Stimulated activated CD8-positive, alpha-beta memory T cell treated with anti-CD3 and anti-CD28 coated beads, Interleukin-7, amount 100 ng/mL, for 48 hours (primary cell): ENCODE measurements at places on chromosomes 2 and 18.

DNA sequence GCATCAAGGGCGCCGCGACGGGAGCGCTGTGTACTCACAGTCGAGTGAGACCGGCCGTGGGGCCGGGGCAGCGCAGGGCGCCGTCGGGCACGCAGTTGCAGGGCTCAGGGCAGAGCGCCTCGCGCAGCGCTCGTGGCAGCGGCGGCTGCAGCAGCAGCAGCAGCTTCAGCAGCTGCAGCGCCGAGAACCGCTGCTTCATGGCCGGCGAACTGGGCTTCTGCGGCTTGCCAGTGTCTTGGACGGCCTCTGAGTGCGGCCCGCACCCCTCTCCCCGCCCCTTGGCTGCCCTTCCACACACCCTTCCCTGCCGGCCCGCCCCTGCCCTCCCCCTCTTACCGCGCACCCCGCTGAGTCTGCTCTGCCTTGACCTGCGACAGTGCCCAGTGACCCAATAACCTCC lies at the start of gene LHCGR:
Gene LHCGR, minus strand, starts transcription at position 252 of the 400 bp plus-strand sequence. Its CDS starts 53 bp downstream, at position 199.
- DNase-seq = no peak

DNA sequence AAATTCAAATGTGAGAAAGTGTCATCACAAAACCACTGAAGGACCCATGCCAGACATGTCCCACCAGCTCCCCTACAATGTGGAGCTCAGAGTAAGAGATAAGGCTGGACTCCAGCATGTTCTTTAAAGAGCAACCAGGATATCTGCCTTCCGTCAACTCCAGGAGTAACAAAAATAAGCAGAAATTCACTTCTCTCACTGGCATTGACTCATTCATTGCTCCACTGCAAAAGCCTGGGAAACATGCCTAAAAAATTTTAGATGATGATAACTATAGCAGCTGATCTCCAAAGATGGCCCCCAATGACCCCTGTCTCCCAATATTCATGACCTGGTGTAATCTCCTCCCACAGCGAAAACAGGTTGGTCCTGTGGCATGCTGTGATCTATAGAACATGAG lies 314.5 kb downstream of the NCKAP5 start:
- DNase-seq = no peak

DNA sequence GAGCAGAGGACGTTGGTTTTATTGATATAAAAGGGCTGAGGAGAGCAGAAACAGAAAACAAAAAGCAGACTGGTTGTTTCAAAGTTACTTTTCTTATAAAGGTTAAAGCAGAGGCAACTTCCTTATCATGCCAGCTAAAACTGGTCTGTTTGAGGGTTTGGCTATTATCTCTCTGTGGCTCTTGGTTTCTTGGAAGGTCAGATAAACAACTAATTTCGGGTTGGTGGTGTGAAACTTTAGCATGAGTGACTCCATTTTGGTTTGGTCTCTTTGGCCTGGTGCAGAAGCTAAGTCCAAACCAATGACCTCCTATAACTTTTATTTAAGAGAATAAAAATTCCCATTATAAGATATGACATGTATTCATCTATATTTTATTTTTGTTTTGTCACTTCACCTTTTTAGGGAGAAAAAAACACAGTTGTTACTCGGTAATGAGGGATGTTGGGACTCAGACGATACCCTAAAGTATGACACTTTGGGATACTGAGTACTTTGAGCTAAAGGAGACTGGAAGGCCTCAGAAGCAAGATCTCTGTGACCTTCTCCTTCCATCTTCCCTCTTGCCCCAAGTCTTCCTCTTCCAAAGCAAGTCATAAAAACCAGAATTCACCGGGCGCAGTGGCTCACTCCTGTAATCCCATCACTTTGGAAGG lies 23.3 kb downstream of the TNFAIP6 start:
- DNase-seq = no peak

GRCh38 chr18:26056291-26056690 lies 34.1 kb downstream of the SS18 start:
- DNase-seq = no peak

- no peak for DNase-seq
These were observed 148.8 kb downstream of the HDAC4 start for GRCh38 chr2:239251971-239252370.

GRCh38 chr2:118375907-118376485 lies 287.7 kb downstream of the INSIG2 start:
- DNase-seq = no peak

- DNase-seq = no peak
These were observed 4.5 kb upstream of the GDF7 start for GRCh38 chr2:20662308-20662937.

- DNase-seq = no peak
These were observed 25.5 kb upstream of the IHH start for GRCh38 chr2:219086196-219086595.

GRCh38 chr2:11712866-11713265 lies 33.6 kb upstream of the LPIN1 start:
- DNase-seq = no peak

- DNase-seq = no peak
These were observed 28.1 kb downstream of the EIF4E2 start for GRCh38 chr2:232578626-232579025.

DNA sequence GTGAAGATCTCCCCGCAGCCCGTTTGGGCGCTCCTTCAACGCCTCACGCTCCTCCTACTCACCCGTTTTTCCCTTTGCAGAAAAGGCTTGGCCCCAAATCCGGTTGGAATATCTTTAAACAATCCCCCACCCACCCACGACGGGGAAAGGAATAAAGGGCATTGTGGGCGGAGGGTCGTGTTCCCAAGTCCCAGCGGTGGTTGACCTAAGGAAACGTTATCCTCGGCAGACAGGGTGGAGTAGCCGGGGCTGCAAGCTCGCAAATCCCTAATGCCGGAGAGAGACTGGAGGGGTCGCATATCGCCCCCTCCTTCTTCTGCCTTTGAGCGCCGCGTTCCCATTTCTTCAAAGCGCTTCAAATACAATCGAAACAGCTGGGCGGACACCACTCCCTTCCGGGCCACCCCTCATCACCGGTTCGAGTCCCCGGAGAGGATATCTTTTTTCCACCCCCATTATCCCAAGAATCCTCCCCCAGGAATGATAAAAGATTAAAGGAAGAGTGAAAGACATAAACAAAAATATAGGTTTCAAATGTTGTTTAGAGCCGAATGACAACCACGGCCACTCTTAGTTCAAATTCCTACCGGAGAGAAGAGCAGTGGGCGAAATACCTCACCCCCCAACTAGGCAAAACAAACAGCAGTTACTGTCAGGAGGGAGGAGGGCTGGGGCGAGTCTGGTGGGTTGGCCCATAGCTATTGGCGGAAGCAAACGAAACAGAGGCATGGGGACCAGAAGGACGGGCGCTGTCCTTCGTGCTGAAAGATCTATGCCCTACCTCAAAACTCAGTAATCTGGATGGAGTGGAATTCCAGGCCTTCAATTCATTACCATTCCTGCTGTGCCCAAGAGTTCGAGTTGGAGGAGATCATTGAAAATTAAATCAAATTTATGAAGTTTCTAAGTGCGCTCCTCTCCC lies 2.8 kb upstream of the GAD1 start:
- no peak for DNase-seq

GRCh38 chr2:151900331-151900730 lies 72.1 kb upstream of the ARL5A start:
- no peak for DNase-seq

DNA sequence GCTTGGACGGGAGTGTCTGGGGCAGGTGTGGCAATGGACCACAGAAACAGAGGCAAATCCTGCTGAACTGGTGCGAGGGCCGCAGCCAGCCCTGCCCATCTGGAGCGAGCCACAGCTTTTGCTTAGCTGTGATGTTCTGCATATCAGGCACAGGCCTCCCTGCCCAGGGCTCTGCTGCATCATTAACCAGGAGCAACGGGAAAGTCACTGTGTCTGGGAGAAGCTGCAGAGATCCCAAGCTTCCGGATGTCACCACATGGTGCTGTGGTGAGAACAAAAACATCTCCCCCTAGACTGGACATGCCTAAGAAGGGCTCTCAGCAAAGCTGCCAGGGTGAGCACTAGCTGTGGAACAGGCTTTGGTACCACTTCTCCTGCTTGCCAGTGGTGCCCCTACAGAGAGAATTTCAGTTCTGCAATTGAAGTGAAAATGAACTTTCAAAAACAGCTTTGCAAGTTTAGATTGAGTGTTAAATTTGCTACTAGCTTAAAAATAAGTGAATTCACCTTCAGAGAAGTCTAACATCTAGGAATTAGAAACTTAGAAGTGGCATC lies 172.9 kb upstream of the MYT1L start:
- DNase-seq = no peak

- DNase-seq = no peak
These were observed 247.4 kb upstream of the FN1 start for GRCh38 chr2:215683295-215683694.

DNA sequence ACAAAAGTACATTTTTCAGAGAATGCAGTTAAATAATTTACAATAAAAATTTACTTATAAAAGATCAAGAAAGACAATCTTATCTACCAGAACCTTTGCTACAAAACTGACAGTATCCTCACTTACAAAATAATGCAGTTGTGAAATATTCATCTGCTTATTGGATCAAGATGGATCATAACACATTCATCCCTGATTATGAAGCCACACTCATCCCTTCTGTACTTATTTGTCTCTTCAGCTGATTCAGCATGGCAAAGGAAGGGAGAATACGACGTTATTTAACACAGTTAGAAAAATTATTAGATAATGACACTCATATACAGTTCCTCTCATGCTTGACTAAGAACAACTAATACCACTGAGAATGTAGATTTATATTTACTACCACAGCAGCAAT lies 46.4 kb downstream of the TCF4 start:
- DNase-seq = no peak

GRCh38 chr2:140473851-140474250 lies 1657.0 kb downstream of the LRP1B start:
- no peak for DNase-seq

DNA sequence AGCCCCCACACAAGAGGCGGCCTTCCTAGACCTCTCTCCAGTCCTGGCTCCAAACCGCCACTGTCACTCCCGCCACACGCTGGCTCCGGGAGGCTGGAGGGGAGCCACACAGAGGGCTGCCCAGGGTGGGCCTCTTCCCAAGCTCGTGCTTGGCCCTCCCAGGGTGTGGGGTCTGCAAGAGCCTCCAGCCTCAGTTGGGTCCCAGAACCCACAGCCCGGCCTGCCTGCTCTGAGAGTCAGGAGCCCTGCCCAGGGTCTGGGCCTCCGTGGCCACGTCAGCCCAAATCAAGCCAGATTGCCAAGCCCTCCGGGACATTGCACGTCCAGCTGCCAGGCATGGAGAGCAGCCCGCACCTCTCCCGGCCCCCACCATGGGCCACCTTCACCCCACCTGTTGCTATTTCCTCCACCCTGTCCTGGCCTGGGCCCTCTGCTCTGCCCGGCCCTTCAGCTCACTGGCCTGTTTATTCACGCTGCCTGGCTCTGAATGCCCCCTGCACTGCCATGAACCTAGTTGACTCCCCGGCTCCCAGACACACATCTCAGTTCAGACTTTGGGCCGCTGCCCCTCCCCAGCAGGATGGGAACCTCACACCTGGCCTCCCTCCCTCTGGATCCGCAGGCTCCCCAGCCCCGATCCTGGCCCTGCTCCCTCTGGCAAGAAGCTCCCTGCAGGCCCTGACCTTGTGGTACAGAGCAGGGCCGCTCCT lies 61.0 kb downstream of the BIN1 start:
- DNase-seq = no peak

DNA sequence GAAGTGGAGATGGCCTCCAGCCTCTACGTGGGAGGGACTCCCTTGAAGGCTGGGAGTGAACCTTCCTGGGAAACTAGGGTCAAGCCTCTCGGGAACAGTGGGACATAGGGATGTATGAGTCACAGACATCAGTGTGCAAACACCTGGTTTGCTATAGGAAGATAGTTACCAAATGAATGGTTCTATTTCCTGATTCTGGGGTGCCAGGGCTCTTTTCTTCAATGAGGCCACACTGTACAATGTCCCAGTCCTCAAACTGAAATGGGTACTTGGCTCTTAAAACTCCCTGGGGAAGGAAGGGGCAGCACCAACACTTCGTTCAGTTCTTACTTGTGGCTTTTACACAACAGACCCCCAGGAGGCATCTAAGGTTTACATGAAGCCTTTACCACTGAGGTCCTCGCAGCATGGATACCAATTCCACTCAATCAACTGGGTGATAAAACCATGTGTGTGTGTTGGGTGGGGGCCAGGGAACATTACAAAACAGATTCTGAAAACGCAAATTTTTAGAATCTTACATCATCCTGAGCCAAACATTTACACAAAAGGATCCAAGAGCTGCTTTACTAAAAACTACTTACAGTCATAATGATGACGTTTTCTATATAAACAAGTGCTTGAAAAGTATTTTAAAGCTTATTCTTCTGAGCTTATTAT lies 10.4 kb downstream of the ERFE start:
- no peak for DNase-seq

GRCh38 chr2:54535599-54536195 lies 79.6 kb downstream of the SPTBN1 start:
- DNase-seq = no peak

DNA sequence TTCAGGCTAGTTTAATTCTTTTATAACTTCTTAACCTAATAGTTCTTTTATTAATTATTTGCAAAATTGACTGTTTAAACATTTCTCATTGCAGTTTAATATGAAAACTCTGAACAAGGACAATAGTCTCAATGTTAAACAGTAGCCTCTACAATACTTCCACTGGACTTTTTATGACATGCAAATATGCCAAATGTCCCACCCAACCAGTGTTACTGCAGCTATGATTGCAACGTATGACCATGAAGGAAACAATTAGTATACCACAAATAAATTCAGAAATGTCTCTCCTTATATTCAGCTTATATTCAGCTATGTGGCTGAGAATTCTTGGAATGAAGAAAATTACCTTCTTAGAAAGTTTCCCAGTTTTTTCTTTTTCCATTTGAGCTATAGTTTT lies 688.6 kb downstream of the DCC start:
- DNase-seq = no peak

- DNase-seq = no peak
These were observed 84.2 kb downstream of the MALT1 start for GRCh38 chr18:58755304-58756010.

DNA sequence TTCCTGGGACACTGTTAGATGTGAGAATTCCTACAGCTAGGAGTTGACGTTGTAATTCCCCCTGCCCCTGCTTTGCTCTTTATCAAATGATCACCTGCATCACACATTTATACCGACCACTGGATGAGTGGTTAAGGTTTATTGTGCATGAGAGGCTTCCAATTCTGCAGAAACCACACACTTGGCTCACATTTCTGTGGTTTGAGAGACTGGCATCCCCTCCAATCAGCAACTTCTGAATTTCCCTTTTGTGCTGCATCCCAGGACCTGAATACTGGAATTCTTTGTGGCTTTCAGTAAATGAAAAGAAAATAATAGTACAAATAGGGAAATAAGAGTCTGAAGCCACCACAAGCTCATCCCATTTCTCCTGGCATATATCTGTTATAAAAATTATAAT lies 628.7 kb upstream of the PIK3C3 start:
- DNase-seq = no peak

GRCh38 chr2:108220942-108221541 lies 18.7 kb upstream of the SULT1C3 start:
- DNase-seq = no peak

DNA sequence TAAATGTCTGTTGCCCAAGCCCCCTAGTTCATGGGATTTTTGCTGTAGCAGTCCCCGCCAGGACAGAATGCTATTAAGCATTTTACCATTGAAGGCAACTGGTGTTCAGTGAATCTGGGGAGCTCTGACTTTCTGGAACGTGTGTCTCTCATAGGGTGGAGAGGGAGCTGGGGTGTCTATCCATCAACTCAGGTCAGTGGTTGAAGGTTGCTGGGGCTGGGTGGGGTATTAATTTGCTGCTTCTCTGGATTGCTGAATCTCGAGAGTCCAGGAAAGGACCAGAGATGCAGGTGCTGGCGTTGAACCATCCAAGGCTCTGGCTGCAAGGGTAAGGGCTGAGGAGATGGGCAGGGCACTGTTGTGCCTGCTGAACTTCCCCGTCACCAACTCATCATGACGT lies 66.8 kb upstream of the NCK2 start:
- DNase-seq = no peak
